Vagina (tissue), 2 donors: ENCODE measurements at places on chromosomes 4 and X. TPM values are rescaled to one million over a fixed set of nuclear protein-coding genes. Genes with fewer than 3 reads are reported as not detected.

Gene CT45A1
- not detected for total RNA-seq

Gene KLHL34
- not detected for total RNA-seq

DNA sequence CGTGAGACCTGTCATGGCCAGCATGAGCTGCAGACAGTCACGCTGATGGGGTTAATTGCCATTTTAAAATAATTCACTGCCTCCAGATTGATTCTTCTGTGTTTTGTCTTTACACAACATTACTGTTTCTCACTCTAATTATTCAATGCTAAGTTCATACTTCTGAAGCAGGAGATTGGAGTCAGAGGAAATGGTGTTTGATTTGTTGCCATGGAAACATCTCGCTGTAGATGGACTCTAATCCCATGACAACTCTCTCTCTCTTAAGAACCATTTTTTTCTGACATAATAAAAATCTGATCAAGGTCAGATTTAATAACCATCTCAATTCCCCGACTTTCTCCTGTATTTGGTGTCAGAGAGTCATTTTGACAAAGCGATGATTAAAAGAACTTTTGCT is 209.0 kb downstream of the IDS start:
- DNase-seq, result no peak

GRCh38 chr4:80486603-80487002 is 151.1 kb downstream of the CFAP299 start:
- no peak for DNase-seq

Gene NAP1L2
- 4.7 TPM for total RNA-seq

- DNase-seq, result no peak
Observed at GRCh38 chrX:11439846-11440245, 146.6 kb downstream of the AMELX start.
